ENCODE measurements at places on chromosomes 3 and 15.

- DNase-seq = no peak
- H3K36me3 ChIP-seq = no peaks in the 10 kb centered on the region
- H3K4me1 ChIP-seq = no peaks in the 10 kb centered on the region
These were observed 102.7 kb upstream of the CHD2 start for GRCh38 chr15:92797168-92798052.

GRCh38 chr15:74788683-74789151 is 6.8 kb downstream of the CSK start:
- DNase-seq = no peak
- H3K27ac ChIP-seq = peak overlapping the region; percentile 60
- no peak overlapping the region for H3K4me3 ChIP-seq
- H3K4me1 ChIP-seq = peaks cover 36% of the 10 kb centered on the region
- no peaks in the 10 kb centered on the region for H3K36me3 ChIP-seq
- H3K27me3 ChIP-seq = no peaks in the 10 kb centered on the region

DNA sequence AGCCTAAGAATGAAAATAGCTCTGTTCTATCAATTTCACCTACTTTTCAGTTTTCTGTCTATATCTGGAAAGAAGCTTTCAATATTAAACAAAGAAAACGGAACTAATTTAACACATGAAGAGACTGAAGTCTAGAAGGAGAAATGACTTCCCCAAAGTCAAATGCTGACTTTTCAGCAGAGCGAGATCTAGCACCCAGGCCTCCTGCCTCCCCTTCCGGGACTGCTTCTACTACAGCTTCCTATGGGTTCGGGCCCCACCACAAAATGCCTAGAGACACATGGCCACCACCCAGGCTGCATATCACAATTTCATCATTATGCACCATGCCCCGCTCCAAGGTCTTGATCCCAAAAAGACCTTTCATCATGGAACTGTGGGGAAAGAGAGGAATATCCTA is 104.5 kb downstream of the SST start:
- no peaks in the 10 kb centered on the region for H3K4me1 ChIP-seq
- H3K4me3 ChIP-seq = no peak overlapping the region
- H3K36me3 ChIP-seq = no peaks in the 10 kb centered on the region
- no peaks in the 10 kb centered on the region for H3K27me3 ChIP-seq
- no peak for DNase-seq

- no peak overlapping the region for H3K27ac ChIP-seq
- no peaks in the 10 kb centered on the region for H3K27me3 ChIP-seq
- DNase-seq = no peak
- H3K36me3 ChIP-seq = no peaks in the 10 kb centered on the region
- no peaks in the 10 kb centered on the region for H3K4me1 ChIP-seq
These were observed 66.3 kb downstream of the TPRG1 start for GRCh38 chr3:189238071-189238470.

GRCh38 chr3:148269816-148270215 is 427.9 kb upstream of the AGTR1 start:
- no peak for DNase-seq
- no peak overlapping the region for H3K27ac ChIP-seq
- no peaks in the 10 kb centered on the region for H3K4me1 ChIP-seq
- H3K4me3 ChIP-seq = no peak overlapping the region
- H3K36me3 ChIP-seq = no peaks in the 10 kb centered on the region

- H3K36me3 ChIP-seq = no peaks in the 10 kb centered on the region
- H3K4me3 ChIP-seq = peak overlapping the region; percentile 92
- no peaks in the 10 kb centered on the region for H3K27me3 ChIP-seq
- H3K4me1 ChIP-seq = no peaks in the 10 kb centered on the region
These were observed 1.3 kb downstream of the CTNNB1 start for GRCh38 chr3:41200669-41201021.

GRCh38 chr15:80485370-80486164 is 81.4 kb downstream of the ARNT2 start:
- H3K27me3 ChIP-seq = no peaks in the 10 kb centered on the region
- no peaks in the 10 kb centered on the region for H3K36me3 ChIP-seq
- H3K4me1 ChIP-seq = no peaks in the 10 kb centered on the region
- no peak overlapping the region for H3K27ac ChIP-seq

Measured in breast epithelium (tissue), 4 donors.